ENCODE measurements at places on chromosomes 2 and 18. TPM values are rescaled to one million over a fixed set of nuclear protein-coding genes. Genes with fewer than 3 reads are reported as not detected.
A peak's percentile ranks its signal among the peaks of the same experiment; 100 is the strongest.

DNA sequence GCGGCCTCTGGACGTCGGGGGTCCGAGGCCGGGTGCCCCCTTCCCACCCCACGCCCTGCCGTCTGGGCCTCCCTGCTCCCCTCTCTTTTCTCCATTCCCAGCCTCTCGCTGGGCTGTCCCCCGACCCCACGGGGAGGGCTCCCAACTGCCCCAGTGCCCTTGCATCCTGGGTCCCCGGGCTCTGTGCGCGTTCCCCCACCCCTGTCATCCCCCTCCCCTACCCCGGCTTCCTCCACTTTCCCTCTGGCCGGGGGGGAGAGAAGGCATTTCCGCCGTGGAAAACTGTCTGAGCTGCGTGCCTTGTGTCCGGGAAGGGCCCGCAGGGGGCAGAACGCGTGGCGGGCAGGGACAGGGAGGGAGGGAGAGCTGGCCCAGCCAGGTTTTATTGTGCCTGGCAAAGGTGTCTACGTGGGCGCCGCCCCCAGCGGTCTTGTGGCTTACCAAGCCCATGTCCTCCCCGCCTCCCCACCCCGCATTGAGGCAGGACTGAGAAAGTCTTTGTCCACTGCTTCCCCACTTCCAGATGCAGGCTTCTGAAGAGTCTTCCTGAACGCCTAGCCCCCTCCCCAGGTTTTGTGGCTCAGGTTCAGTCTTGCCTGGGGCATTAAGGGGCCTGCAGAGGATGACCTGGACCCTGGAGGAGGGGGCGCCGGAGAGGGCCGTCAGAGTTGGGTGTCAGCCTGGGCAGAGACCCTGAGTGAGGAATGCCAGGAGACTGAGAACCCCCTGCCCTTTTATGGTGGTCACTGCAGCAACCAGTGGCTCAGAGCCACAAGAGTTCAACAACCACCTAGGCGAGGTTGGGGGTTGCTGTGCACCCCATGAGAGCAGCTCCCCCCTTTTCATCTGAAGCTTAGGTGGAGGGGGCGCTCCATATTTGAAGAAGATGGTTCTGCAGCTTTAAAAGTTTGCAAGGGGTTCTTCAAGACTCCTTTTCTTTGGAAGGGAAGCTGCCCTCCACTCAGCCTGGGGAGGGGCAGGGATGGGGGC is 1.3 kb downstream of the ITM2C start:
- H3K27me3 ChIP-seq, result peaks cover 4% of the 10 kb centered on the region
- H3K4me3 ChIP-seq, result peak overlapping the region; percentile 84

DNA sequence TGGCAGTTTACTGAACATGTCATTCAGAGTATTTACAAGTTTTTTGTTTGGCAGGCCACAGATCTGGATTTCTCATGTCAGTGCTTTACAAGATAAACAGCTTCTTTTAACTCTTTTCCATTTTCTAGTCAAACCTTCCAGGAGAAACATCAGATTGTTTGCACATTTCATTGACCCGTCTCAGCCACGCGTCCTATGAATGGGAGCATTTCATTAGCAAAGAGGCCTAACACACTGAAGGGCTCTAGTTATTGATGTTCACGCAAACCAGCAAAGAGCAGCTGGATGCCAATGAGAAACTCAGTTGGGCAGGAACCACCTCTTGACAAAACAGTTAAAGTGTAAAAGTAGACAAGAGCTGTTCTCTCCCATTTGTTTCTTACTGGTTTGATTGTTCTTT is 29.2 kb upstream of the MFF start:
- no peak overlapping the region for H3K4me3 ChIP-seq
- no peak overlapping the region for H3K27ac ChIP-seq
- no peaks in the 10 kb centered on the region for H3K27me3 ChIP-seq
- no peaks in the 10 kb centered on the region for H3K36me3 ChIP-seq
- no peaks in the 10 kb centered on the region for H3K4me1 ChIP-seq

Gene PSD4
- total RNA-seq, result 274 TPM

- H3K27me3 ChIP-seq, result no peaks in the 10 kb centered on the region
- peaks cover 5% of the 10 kb centered on the region for H3K4me1 ChIP-seq
- no peak for DNase-seq
These were observed 92.9 kb downstream of the COL5A2 start for GRCh38 chr2:189086710-189087109.

Gene LTBP1
- 0.14 TPM for total RNA-seq

Gene SNORC
- total RNA-seq, result 0.87 TPM

All from activated CD4-positive, alpha-beta T cell treated with anti-CD3 and anti-CD28 coated beads for 36 hours (primary cell).